CD4-positive, alpha-beta T cell treated with Interleukin-2 at 100 ng/mL for 4 hours (primary cell): ENCODE measurements at places on chromosomes 7 and 10.

DNA sequence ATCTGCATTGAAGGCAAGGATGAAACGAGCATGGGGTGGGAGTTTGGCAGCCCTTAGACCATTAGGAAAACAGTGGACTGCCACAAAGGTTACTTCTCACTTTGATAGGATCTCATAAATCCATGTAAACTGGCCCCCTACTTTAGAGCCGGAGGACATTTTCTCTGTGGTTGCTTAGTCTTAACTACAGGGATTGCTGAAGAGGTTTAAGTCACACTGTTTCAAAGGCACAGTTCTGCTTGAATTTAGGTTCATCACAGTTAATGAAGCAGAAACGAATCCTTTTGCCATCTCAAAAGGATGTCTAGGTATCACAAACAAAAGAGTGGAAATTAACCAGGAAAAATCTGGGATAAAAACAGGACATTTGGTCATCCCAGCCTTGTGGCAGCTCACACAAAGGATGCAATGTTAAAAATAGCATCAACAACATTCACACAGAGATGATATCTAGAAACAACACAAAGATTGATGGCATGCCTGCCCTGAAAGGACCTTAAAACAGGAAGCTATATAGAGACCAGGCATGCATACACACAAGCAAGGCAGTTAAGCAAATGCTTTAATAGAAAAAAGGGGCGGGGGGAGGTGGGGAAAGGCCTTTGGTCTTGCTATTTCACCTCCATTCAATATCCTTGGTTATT is 74.0 kb downstream of the DOCK4 start:
- no peak for DNase-seq

DNA sequence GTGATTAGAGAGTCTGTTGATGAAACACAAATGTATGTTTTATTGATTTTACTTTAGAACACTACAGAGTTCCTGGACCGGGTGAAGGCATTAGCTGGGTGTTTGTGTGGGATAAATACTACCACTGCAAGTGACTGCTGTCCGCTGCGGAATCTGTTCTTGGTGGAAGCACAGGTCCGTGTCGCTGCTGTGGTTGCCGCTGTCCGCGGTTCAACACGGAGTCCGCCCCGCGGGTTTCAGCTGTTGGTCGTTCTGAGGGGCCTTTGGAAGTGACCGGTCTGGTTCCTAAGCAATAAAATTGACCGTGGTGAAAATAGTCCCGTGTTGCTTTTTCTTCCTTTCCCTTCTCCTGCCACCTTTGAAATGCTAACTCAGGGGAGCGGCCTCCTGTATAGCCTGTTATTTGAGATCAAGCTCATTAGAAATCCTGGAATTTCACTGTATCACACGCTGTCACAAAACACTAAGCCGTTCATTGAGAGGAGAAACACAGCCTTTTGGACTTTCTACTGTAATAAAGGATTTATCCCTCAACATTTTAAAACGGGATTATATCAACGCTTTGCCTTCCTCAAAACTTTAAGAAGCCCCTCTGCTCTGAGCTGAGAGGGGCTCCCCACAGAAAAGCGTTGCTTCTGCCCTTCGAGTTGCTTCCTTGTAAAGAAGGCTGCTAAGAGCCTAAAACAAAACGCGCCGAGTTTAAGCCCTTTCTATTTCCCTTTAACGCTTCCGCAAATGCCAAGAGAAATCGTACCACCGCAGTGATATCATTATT is 2.6 kb downstream of the NKX6-2 start:
- DNase-seq = no peak

DNA sequence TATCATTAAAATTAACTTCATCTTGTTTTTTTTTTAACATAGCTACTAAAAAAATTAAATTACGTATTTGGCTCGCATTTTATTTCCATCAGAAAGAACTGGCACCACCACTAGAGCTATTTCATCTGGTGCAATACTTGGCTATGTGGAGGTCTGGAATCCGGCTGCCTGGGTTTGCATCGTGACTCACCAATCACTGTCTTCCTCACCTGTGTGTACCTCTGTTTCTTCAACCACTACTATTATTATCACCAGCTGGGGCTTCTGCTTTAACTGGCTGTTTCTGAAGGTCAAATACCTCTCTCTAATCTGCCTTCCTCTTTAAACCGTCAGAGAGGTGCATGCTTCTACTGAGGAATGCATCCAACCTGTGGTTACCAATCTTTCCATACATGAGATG is 6.5 kb downstream of the WDR91 start:
- no peak for DNase-seq

- DNase-seq = no peak
Observed at GRCh38 chr10:116926426-116926825, 77.1 kb downstream of the ENO4 start.

GRCh38 chr10:88185830-88186229 is 322.4 kb downstream of the PTEN start:
- no peak for DNase-seq

GRCh38 chr10:21424459-21424861 is 101.0 kb downstream of the SKIDA1 start:
- no peak for DNase-seq

DNA sequence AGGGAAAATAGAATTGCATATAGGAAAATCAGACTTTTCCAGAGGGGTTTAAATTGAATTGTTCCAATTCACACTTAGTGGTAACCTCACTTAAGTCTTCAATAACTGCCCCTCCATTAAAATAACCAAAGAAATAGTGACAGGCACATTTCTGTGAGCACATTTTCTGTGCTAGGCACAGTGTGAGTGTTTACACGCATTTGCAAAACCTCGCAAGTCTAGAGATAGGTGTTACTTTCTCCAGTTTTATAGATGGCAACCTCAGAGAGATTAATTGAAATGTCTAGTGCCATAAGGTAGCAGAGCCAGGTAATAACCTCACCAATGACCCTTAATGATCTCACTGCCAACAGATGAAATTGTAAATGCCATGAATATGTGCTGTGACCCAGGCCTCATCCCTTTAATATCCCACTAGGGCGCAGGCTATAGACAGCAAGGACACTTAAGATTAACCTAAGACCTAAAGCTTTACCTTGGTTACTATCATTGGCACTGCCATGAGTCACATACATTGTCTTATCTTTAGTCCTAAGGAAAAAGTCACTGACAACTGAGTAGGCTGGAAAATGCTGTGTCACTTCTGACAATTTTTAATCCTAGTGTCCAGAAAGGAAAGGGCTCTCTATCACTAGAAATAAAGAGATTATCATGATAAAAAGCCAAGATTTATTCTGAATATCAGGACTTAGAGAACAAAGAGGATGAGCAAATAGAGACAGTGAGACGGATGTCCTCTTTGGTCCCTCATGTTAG is 187.8 kb downstream of the PPP1R17 start:
- DNase-seq = no peak

DNA sequence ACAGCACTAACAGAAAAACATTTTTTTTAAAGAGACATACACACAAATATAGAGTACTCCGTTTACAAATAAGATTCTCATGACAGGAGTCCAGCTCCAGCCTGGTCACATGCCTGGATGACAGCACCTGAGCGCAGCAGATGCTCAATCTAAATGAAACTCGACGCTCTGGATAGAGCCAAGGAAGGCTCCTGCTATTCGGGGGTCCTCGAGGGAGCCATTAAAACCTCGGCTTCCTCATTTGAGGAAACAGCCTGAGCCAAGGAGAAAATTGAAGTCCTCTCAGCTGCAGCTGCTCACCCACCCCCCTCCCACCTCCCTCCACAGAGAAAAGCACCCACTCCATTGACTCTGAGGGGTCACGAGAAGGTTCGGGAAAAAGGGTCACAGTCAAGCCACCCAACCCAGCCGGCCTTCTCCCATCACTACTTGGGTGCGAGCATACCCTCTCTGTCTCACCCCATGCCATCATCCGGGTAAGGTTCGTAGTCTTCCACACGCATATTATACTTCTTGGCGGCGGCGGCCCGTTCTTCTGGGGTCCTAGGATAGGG is 673 bp downstream of the NDUFB8 start:
- no peak for DNase-seq

GRCh38 chr10:108861181-108861754 is 1062.0 kb downstream of the XPNPEP1 start:
- no peak for DNase-seq

GRCh38 chr10:16545116-16545736 is 23.5 kb upstream of the C1QL3 start:
- DNase-seq = peak; percentile 15

GRCh38 chr7:78020136-78020873 is 221.7 kb downstream of the PHTF2 start:
- DNase-seq = peak; percentile 59

- DNase-seq = no peak
Observed at GRCh38 chr10:54665095-54665494, 135.9 kb downstream of the PCDH15 start.

DNA sequence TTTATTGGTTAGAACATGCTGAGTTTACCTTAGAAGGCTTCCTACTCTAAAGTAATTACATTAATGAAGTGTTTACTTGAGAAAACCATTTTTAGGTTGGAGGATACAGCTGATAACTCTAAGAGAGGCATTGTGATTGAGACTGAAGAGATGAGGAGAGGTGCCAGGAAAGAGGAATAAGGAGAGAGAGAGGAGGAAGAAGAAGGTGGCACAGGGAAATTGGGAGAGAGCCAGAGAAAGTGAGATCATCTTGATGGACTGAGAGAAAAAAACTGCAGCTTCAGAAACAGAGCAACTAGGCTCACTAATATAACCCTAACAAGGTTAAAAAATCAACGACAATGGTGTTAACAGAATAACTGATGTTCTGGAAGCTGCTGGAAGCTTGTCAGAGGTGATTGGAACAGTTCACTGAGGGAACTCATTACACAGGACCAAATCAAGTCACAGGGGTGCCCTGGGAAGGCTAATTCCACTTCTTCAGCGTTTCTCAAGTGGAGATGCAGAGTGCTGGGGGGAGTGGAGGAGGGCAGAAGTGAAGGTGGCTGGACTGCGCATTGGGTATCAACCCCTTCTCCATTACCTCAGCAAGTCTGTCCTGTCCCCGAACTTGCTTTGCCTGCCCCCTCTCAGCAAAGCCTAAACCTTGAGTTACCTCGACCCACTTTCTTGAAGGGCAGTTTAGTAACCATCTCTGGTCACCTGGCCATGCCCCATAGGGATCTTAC is 6.9 kb upstream of the SORBS1 start:
- DNase-seq = no peak

GRCh38 chr7:122692769-122693309 is 6.1 kb downstream of the RNF133 start:
- no peak for DNase-seq

DNA sequence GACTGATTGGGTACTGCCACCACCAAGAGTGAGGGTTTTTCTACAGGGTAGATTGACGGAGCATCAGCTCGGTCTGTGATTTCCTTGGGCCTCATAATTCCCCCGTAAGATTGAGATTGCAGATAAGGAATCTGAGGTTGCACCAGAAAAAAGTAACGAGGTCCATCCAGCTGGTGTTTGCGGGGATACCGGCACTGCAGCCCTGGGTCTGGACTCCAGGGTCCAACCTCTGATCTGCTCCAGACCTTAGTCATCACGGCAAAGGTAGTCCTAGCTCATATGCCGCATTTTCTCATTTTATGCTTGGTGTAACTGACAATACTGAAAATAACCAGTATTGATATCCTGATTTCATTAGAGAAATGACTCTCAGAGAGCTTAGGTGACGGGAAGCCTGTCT is 3.9 kb downstream of the CARD11 start:
- DNase-seq = no peak

DNA sequence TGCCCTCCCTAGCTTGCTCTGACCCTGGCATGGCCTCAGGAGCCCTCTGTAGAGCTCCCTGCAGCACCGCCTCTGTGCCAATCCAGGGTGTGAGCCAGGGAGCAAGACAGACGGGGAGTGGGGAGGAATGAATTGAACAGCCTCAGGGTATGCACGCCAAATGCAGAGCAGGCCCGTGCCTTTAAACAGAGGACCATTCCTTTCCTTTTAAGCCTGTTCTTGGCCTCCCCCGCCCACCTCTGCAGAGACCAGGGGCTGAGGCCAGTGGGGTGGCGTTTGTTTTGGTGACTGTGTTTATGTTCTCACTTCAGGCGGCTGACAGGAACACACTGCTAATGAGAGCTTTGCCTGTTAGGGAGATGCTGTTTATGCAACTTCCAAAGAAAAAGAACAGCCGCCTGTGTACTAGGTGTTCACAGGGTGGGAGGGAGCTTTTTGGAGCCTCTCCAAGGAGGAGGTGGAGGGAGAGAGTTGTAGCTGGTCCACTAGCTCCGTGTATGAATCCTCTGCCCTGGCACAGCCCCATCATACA is 528.1 kb upstream of the DPP6 start:
- no peak for DNase-seq

DNA sequence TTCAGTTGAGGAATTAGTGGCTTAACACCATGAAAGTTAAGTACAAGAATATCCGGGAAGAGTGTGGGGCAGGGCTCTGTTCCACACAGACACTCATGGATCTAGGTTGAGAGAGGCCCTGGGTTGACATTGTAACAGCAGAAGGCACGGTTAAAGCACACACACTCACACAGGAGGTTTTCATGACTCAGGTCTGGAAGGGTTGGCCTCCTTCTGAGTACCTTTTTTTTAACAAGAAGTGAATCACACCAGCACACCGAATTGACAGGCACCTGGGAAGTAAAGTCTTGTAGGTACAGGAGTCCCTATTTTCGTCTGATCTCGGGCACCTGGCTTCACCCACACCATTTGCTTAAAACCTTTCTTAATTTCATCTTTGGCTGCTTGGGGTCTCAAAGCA is 509.4 kb upstream of the ADARB2 start:
- DNase-seq = no peak

DNA sequence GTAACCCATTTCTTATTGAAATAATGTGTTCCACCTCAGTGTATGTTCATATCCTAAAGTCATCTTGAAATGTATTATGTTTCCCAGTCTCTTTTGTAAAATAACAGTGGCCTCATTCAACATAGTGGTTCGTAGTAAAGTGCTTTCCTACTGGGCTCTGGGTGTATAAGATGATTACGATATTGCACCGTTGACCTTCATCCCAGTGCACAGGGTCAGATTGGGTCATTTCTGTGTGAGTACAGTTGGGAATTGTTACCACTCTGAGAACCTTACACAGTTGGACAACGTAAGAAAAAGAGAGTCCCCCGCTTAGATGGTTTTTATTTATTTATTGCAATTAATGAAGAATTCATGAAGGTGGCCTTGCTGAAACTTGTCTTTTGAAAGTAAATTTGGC is 135.6 kb downstream of the CHN2 start:
- DNase-seq = no peak

GRCh38 chr10:120479506-120479905 is 22.5 kb downstream of the PLPP4 start:
- DNase-seq = no peak

DNA sequence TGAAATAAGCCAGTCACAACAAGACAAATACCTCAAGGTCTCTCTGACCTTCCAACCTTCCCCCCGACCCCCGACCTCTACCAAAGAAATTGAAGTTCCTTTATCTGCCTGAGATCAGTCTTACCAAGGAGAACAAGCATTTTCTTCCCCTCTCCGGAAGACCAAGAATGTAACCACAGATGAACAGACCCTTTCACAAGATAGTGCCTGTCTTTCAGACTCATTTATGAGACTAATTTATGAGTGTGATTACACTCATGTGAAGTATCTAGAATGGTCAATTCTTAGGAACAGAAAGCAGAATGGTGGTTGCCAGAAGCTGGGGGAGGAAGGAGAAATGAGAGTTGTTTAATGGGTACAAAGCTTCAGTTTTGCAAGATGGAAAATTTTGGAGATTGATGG is 108.9 kb upstream of the MKLN1 start:
- no peak for DNase-seq
